ENCODE measurements at places on chromosomes 3 and 15.

DNA sequence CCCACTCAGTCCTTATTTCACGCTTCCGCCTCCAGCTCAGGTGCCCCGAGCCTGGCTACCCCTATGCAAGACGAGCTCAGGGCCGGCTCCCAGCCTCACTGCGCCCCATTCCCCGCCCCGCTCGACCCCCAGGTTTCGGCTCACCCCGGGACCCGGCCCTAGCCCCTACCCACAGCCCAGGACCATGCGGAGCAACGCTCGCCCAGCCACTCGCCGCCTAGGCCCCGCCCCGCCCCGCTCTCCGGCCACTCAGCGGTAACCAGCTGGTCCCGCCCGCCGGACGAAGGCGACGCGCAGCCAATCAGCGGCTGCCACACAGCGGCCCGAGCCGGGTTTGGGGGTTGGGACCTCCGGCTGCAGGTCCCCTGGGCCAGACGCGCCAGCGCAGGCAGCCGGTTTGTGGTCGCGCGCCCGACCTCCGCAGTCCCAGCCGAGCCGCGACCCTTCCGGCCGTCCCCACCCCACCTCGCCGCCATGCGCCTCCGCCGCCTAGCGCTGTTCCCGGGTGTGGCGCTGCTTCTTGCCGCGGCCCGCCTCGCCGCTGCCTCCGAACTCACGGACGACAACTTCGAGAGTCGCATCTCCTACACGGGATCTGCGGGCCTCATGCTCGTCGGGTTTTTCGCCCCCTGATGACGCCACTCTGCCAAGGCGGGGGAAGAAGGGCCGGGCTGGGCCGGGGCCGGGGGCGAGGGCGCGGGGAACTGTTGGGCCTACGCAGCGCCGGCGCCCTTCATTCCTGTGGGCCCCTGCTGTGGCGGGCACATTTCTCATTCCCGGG lies at the start of gene CATSPER2:
Gene CATSPER2 (minus strand): TSS at position 196 of the 781 bp plus-strand sequence. CDS start 783 bp downstream, outside the sequence.
- DNase-seq = no peak

GRCh38 chr3:145175626-145176025 lies 985.4 kb downstream of the PLOD2 start:
- no peak for DNase-seq

- no peak for DNase-seq
Measured at GRCh38 chr3:10180738-10181295, 16.1 kb downstream of the IRAK2 start.

DNA sequence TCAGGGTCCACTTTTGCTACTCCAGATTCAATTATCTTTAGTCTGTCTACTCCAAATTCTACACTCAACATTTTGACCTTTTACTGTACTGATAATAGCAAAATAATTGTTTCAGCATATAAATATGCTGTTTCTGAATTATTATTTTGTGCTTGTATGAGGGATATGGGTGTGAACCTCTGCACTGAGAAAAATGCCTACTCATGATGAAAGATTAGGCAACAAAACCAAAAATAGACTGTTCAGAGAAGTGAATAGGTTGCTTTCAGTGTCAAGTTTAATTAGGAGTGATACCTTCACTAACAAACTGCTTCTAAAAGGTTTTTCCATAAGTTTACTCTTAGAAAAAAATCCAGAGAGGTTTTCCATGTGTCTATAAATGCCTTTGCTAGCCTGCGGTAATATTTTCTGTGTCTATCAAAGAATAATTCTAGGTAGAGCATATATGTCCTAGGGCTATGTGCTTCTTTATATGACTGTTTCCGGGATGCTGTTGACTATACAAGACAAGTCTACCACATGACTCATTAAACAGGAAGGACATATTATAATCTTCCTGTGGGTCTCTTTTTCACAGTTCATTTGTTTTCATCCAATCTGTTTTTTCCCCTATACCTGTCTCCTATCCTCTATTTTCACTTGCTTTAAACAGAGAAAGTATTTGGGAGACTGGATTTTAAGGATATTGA lies 218.5 kb upstream of the TTC14 start:
- no peak for DNase-seq

GRCh38 chr3:73674280-73674679 lies 49.5 kb upstream of the PDZRN3 start:
- DNase-seq = no peak

- DNase-seq = no peak
Measured at GRCh38 chr3:127114337-127115070, 78.4 kb upstream of the PRR23E start.

- no peak for DNase-seq
Measured at GRCh38 chr3:165336786-165337185, 140.6 kb upstream of the SLITRK3 start.

- no peak for DNase-seq
Measured at GRCh38 chr15:76061700-76062099, 1.9 kb downstream of the TMEM266 start.
